ENCODE measurements at places on chromosomes 1 and 21. TPM values are rescaled to one million over a fixed set of nuclear protein-coding genes. Genes with fewer than 3 reads are reported as not detected.

DNA sequence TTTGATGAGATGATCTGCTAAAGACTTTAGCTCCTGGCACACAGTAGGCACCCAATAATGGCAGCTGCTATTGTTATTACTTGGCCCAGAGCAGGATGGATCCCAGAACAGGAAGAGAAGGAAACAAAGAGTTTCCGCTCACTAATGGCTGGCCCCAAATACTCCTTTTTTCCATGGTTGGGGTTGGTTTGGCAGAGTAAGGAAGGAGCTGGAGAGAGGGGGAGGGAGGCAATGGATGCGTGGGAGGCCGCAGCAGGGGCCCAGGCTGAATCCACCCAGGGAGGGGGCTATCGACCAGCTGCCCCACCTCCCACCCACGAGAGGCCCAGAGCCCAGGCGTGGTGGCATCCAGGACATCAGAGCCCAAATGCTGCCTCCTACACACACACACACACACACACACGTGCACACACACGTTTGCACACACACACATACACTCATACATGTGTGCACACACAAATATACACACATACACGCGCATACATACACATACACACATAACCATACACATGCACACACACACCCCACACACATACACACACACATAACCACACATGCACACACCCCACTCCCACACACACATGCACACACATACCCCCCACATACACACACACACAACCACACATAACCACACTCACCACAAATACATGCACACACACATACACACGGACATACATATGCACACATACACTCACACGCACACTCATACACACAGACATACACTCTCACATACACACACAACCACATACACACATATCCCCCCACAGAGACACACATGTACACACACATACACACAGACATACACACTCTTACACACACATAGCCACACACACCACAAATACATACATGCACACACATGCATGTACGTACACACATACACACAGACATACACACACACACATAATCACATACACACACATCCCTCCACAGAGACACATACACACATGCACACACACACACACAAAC is 25.2 kb downstream of the C1QB start:
- H3K27me3 ChIP-seq, result no peaks in the 10 kb centered on the region
- H3K36me3 ChIP-seq, result no peaks in the 10 kb centered on the region
- H3K4me1 ChIP-seq, result peaks cover 19% of the 10 kb centered on the region
- no peak overlapping the region for H3K4me3 ChIP-seq

The CSMD2 gene
- total RNA-seq, result 0.40 TPM

DNA sequence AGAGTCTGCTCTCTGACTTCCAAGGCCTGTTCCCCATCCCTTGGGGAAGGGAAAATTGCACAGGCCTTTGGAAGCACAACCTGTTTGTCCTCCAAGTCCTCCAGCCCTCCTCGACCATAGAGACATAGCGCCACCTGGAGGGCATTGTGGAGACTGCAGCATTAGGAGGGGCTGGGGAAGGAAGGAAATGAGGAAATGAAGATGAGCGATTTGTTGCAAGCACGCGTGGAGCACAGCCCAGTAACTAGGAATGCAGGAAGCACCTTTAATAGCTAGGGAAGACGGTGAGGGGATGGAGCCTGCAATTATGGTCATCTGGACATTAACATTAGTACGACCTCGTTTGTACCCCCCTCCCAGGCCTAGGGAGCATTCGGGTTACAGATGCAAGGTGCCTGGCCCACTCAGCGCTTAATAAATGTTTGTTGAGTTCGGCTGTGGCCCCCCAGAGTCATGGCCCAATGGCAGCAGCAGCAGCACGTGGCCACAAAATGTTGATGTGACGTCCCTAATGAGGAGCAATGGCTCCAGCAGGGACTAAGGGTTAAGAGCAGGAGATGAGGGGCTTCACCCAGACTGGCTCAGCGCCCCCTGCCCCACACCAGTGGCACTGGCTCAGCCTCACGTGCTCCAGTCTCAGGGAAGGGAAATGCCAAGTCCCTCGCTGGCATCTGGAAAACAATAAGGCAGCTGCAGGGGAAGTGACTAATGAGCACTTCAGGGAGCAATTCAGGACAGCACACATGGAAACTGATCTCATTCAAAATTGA is 8.0 kb upstream of the CAMK2N1 start:
- peak; percentile 92 for DNase-seq
- no peaks in the 10 kb centered on the region for H3K4me1 ChIP-seq
- H3K27ac ChIP-seq, result no peak overlapping the region
- H3K4me3 ChIP-seq, result no peak overlapping the region
- H3K27me3 ChIP-seq, result peaks cover 8% of the 10 kb centered on the region
- no peaks in the 10 kb centered on the region for H3K36me3 ChIP-seq

DNA sequence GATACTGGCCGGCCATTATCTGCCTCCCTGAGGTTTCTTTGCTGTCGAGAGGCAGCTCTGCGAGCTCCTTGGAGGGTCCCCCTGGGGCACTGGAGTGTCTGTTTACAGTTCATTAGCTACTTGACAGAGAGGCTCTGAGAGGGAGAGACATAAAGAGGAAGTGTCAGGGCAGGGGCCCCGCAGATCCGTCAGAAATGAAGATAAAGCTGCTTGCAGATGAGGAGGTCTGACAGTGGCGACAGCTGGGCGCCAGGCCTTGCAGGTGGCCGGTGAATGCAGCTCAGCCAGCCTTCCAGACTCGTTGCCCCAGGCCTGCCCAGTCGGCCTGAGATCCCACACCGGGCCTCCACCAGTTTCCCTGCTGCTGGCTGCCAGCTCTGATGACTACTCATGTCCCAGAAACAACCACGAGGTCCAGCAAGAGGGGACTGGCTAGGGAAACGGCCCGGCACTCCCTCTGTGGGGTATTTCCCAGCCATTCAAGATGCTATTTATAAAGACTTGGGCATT is 84.7 kb downstream of the DISP3 start:
- H3K4me3 ChIP-seq, result no peak overlapping the region
- peaks cover 39% of the 10 kb centered on the region for H3K27me3 ChIP-seq
- peak; percentile 20 for DNase-seq

GRCh38 chr1:161905269-161905884 is 118.3 kb downstream of the OLFML2B start:
- no peaks in the 10 kb centered on the region for H3K36me3 ChIP-seq
- peaks cover 5% of the 10 kb centered on the region for H3K4me1 ChIP-seq
- H3K27ac ChIP-seq, result no peak overlapping the region
- H3K27me3 ChIP-seq, result no peaks in the 10 kb centered on the region

DNA sequence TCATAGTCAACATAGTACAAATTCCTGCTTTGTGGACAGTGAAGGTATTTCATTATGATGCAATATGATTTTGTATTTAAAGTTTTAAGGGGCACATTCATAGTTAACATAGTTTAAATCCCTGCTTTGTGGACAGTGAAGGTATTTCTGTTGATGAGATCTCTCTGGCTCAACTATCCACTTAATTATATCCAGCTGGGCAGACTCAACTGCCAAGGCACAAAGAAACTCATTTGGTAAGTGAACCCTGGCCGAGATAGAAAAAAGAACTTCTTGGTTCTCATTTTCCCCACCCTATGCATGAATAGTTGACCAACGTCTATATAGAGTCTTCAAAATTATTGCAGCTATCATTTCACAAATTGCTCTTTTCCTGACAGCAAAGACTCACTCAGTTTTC is 1194.6 kb downstream of the NCAM2 start:
- no peak overlapping the region for H3K27ac ChIP-seq
- H3K4me3 ChIP-seq, result no peak overlapping the region
- H3K4me1 ChIP-seq, result no peaks in the 10 kb centered on the region
- H3K36me3 ChIP-seq, result no peaks in the 10 kb centered on the region
- DNase-seq, result no peak

- H3K36me3 ChIP-seq, result no peaks in the 10 kb centered on the region
- no peak overlapping the region for H3K27ac ChIP-seq
- H3K27me3 ChIP-seq, result no peaks in the 10 kb centered on the region
- DNase-seq, result no peak
- H3K4me3 ChIP-seq, result no peak overlapping the region
Measured at GRCh38 chr1:197391303-197392226, 123.5 kb downstream of the CRB1 start.

DNA sequence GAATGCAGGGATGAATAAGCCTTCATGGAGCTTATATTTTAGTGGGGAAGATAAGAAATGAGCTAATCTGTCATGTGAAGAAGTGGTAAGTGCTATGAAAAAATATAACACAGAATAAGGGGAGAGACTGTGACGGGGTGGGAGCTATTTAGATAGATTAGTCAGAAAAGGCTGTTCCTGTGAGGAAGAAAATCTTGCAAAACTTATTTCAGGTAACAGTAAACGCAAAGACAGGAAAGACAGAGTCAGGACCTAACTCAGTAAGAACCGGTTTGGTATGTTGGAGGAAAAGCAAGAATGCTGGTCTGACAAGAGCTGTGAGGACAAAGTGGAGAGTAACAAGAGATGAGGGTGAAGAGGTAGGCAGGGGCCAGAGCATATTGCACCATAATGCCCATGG is 22.0 kb downstream of the GNAI3 start:
- no peak overlapping the region for H3K4me3 ChIP-seq
- no peaks in the 10 kb centered on the region for H3K27me3 ChIP-seq
- DNase-seq, result no peak
- peaks cover 9% of the 10 kb centered on the region for H3K4me1 ChIP-seq
- H3K27ac ChIP-seq, result no peak overlapping the region
- H3K36me3 ChIP-seq, result no peaks in the 10 kb centered on the region

GRCh38 chr1:47444562-47445465 is 7.0 kb downstream of the FOXD2 start:
- no peak for DNase-seq
- H3K4me1 ChIP-seq, result peaks cover 24% of the 10 kb centered on the region
- H3K27me3 ChIP-seq, result no peaks in the 10 kb centered on the region
- no peak overlapping the region for H3K4me3 ChIP-seq

The C1orf74 gene
- 3.2 TPM for total RNA-seq

The TSNAX gene
- 39.2 TPM for total RNA-seq

GRCh38 chr1:209134001-209134400 is 449.5 kb upstream of the CAMK1G start:
- H3K4me3 ChIP-seq, result no peak overlapping the region
- DNase-seq, result no peak
- H3K4me1 ChIP-seq, result peaks cover 4% of the 10 kb centered on the region
- no peaks in the 10 kb centered on the region for H3K36me3 ChIP-seq
- no peak overlapping the region for H3K27ac ChIP-seq
- no peaks in the 10 kb centered on the region for H3K27me3 ChIP-seq

- H3K36me3 ChIP-seq, result peaks cover 36% of the 10 kb centered on the region
- H3K27me3 ChIP-seq, result no peaks in the 10 kb centered on the region
- peaks cover 22% of the 10 kb centered on the region for H3K4me1 ChIP-seq
- DNase-seq, result no peak
- peak overlapping the region; percentile 24 for H3K4me3 ChIP-seq
- H3K27ac ChIP-seq, result peak overlapping the region; percentile 19
Measured at GRCh38 chr1:223771814-223772770, 59.8 kb downstream of the CAPN2 start.

The SYTL1 gene
- total RNA-seq, result 0.72 TPM

- no peaks in the 10 kb centered on the region for H3K4me1 ChIP-seq
- DNase-seq, result no peak
- H3K4me3 ChIP-seq, result no peak overlapping the region
- H3K27me3 ChIP-seq, result peaks cover 18% of the 10 kb centered on the region
Measured at GRCh38 chr1:1243807-1244191, 2.7 kb downstream of the C1QTNF12 start.

The RHOU gene
- total RNA-seq, result 20.1 TPM

DNA sequence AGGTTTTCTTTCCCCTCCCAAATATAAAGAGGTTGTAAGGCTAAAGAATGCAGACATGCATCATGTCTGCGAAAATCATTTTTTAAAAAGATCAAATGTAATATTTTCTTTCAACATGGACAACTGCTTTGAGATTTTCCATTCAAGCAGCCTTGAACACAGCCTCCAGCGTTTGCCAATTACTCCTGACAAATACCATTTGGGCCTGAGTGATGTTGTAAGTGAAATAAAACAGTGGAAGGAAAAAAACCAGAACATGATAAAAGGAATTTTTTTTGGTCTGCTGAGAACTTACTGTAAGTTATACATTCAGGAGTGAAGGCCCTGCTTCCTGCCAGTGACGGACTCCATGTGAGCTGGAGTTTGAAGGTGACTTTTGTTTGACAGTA is 37.2 kb downstream of the SETD4 start:
- H3K36me3 ChIP-seq, result no peaks in the 10 kb centered on the region
- peaks cover 9% of the 10 kb centered on the region for H3K4me1 ChIP-seq
- H3K27ac ChIP-seq, result peak overlapping the region; percentile 57
- H3K27me3 ChIP-seq, result no peaks in the 10 kb centered on the region

DNA sequence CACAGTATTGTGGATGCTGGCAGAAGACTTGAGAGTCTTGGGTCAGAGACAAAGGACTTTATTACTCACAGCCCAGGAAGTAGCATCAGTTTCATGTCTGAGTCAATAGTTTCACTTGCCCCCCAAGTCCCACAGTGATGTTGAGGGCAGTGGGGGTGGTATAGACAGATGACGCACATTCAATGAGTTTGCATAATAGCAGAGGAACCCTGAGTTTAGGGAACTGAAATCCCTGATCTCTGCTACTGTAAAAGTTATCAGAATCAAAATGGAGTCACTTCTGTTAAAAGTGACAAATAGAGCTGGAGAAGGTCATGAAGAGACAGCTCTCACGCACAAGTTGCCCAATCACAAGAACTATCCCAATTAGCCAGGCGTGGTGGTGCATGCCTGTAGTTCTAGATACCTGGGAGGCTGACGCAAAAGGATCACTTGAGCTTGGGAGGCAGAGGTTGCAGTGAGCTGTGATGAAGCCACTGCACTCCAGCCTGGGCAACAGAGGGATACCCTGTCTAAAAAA is 11.5 kb upstream of the HCRTR1 start:
- no peak for DNase-seq
- no peak overlapping the region for H3K27ac ChIP-seq
- peaks cover 11% of the 10 kb centered on the region for H3K27me3 ChIP-seq
- H3K4me3 ChIP-seq, result no peak overlapping the region

The SELP gene
- not detected for total RNA-seq

DNA sequence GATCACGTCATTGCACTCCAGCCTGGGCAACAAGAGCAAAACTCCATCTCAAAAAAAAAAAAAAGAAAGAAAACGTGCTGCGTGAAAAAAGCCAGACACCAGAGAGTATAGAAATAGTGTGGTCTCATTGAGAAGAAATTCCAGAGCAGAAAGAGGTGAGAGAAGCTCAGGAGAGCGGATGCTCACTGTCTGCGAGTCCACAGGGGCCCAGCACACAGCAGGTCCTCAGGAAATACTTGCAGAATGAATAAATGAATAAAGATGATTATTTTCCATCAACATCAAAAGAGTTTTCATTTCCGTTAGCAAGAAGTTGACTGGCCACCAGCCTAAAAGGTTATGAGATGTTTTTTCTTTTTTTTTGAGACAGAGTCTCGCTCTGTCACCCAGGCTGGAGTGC is 14.4 kb downstream of the CASP9 start:
- DNase-seq, result no peak
- no peaks in the 10 kb centered on the region for H3K27me3 ChIP-seq
- H3K27ac ChIP-seq, result no peak overlapping the region
- peaks cover 3% of the 10 kb centered on the region for H3K4me1 ChIP-seq
- peaks cover 5% of the 10 kb centered on the region for H3K36me3 ChIP-seq
- H3K4me3 ChIP-seq, result no peak overlapping the region

Measured in neural crest cell (in vitro differentiated cells).